Gastrocnemius medialis (tissue), 4 donors: ENCODE measurements at places on chromosomes 3 and 15. TPM values are rescaled to one million over a fixed set of nuclear protein-coding genes. Genes with fewer than 3 reads are reported as not detected.

GRCh38 chr3:60448696-60449095 lies 802.6 kb downstream of the FHIT start:
- no peak for DNase-seq

DNA sequence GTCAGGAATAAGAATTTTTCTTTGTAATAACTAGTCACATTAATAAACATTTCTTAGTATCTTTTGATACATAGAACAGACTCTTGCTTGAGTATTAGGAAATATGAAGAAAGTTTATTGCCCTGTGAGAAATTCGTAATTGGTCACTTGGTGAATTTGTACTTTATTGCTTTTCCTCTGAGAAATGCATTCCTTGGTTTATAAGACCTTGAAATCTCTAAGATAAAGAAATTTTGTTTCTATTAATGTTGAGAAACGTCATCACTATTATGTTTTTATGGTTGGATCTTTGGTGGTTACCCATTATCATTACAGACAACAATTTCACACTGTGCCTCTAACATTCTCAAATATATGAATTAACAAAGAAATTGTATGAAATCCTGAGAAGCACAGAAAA lies 652.0 kb upstream of the NECTIN3 start:
- no peak for DNase-seq

GRCh38 chr3:144626835-144627234 lies 655.2 kb downstream of the DIPK2A start:
- DNase-seq: no peak

GRCh38 chr3:29514912-29515311 lies 234.0 kb downstream of the RBMS3 start:
- DNase-seq: no peak

DNA sequence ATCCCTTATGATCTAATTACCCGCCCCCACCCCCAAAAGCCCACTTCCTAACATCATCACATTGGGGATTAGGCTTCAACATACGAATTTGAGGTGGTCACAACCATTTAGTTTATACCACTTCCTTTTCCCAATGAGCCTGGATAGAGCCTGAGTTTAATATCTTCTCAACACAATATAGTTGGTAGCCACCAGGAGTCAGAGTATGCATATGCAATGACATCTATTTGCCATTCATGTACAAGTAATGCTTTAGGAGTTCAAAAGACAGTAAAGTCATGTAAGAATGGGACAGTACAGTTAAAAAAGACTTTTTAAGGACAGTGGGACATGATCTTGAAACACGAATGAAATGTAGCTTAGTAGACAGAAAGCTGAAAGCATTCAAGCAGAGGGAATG lies 172.4 kb downstream of the DCLK3 start:
- DNase-seq: no peak

- no peak for DNase-seq
Observed at GRCh38 chr3:72300621-72301020, 515.7 kb upstream of the PROK2 start.

- no peak for DNase-seq
Observed at GRCh38 chr3:123098426-123099330, 31.9 kb downstream of the PDIA5 start.

The ISL2 gene
- total RNA-seq: not detected

The CCDC54 gene
- total RNA-seq: not detected

The CPNE4 gene
- not detected for total RNA-seq

The C3orf85 gene
- not detected for total RNA-seq
